ENCODE measurements at places on chromosomes 3 and 15. TPM values are rescaled to one million over a fixed set of nuclear protein-coding genes. Genes with fewer than 3 reads are reported as not detected.

DNA sequence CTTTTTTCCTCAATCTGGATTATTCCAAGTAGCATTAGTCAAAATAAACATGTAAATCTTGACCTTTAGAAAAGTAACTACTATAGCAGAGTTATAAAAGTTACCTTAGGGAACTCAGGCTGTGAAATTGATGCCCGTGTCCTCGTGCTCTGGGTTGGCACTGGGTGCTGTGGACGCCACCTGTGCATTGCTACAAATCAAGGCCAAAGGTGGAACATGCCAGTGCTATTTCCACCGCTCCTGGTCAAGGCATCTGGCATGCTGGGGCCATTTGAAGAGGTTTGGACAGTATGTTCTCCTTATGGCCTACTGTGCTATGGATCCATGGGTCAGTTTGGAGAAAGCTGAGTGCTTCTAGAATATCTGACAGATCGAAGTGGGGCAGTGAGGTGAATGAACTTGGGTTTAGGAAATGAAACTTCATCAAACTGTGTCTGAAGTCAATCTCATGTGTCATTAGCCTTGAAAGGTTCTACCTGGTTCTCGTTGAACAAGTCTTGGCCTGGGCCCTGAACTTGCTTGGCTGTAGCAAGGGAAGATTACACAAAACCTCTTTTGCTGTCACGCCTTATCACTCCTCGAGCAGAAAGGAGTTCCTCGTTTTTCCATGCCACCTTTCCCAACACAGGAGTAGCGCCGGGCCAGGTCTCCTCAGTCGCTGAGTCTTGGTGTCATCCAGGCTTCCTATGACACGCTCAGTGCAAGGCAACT lies 397.6 kb upstream of the RGMA start:
- no peak for DNase-seq

GRCh38 chr3:9007213-9007612 lies 43.9 kb upstream of the RAD18 start:
- no peak for DNase-seq

DNA sequence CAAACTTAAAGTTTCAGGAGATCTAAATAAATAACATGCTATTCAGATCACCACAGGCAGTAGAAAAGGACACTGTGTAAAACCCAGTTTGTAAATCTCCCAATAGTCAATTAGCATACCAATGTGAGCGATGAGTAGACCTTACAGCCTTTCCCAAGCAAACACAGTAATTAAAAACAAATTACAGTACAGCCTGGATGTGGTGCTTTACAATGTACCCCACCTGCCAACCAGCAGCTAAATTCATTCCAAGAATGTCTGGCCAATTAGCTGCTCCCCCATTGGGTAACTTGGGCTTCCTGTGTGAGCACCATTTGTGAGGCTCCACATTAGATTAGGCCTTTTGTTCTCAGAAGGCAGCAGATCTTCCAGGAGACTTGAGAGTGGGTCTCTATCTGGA lies 635.0 kb downstream of the TBL1XR1 start:
- no peak for DNase-seq

- no peak for DNase-seq
These were observed 34.9 kb upstream of the TTBK2 start for GRCh38 chr15:42955518-42955917.

GRCh38 chr3:156360963-156361362 lies 194.0 kb downstream of the SSR3 start:
- no peak for DNase-seq

- DNase-seq: no peak
These were observed 119.2 kb upstream of the CMC1 start for GRCh38 chr3:28122227-28122626.

DNA sequence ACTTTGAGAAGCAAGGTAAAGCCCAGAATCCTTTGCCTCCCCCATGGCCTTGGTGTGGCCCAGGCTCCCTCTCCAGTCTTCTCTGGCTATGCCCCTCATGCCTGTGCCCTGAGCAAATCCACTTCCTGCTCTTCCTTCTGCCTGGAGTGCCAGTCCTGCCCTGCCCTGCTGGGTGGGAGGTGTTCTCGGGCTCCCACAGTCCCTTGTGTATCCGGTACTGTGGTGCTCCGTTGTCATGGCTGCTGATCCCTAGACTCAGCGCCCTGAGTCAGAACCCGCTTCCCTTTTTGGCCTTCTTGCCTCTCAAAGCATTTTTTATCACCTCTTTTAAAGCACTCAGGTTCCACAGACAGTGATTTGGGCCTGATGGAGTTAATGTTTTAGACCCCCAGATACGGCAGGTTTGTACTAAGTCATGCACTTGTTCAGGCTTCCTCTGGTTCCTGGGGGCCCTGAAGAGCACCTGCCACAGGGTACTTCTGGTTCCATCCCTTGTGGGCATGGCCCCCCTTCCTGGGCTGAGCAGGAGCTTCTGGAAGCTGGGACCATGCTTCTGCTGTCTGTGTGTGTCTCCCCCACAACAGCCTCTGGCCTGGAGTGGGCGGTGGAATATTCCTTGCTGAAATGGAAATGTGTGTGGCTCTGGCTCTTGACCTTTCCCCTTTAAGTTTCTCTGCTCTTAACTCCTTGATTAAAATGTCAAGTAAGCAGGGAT lies 29.6 kb upstream of the ADAMTS7 start:
- no peak for DNase-seq

DNA sequence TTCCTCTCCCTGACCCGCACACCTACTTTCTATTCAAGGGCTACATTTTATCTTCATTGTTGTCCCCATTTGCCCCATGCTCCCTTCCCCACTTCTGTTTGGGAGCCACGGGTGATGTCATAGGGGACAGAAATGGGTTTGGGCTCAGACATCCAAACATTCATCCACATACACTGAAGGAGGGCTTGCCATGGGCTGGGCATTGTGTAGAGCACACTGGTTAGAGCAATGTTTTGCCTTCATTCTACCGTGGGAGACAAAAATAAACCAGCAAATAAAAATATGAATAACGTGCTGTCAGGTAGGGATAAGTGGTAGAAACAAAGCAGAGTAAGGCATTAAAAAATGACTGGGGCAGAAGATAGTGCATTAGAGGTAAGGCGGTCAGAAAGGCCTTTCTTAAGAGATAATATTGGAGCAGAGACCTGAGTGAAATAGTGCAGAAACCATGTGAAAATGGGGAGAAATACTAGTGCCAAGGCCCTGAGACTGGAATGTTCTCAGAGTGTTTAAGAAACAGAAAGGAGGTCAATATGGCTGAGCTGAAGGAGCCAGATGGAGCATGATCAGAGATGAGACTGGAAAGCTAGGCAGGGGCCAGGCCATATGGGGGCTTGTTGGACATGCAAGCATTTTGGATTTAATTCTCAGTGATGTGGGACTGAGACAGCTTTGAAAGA lies 40.9 kb upstream of the CLSTN2 start:
- DNase-seq: no peak

DNA sequence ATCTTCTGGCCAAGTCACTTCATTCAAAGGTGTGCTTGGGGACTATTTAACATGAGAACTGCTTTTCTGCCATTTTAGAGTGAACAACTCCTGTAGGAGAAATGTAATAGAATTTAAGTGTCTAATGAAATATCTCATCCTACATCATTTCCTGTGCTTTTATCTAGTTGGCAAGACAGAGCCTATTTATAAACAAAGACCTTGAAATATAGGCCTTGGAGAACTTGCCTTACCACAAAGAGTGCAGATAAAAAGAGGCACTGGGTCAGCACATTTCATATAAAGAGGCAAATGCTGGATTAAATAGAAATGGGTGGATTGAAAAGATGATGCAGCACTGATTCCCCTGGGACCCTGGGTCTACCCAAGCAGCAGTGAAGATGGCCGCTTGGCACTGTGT lies 278.0 kb downstream of the SUCLG2 start:
- no peak for DNase-seq

DNA sequence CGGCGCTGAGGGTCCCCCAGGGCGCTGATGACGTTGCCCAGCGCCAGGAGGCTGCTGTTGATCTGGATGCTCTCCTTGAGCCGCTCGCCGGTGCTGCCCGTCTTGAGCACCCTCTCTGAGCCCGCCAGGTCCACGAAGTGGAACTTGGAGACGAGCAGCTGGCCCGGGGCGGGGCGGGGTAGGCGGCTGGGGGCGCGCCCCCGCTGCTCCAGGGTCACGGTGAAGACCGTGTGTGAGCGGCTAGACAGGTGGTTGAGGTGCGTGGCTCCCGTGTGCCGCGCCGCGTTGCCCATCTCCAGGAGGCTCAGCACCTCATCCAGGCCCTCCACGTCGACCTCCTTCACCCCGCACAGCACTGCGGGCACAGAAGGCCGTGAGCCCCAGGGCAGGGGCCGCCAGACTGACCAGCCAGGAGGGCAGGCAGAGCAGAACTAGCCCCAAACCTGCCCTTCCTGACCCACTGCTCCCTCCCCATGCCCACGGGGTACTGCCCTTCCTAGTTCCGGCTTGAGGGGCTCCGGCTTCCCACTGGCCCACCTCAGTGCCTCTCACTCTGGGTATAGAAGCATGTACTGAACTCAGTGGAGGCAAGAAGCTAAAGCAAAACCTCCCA lies 6.1 kb downstream of the KIF7 start:
- no peak for DNase-seq

DNA sequence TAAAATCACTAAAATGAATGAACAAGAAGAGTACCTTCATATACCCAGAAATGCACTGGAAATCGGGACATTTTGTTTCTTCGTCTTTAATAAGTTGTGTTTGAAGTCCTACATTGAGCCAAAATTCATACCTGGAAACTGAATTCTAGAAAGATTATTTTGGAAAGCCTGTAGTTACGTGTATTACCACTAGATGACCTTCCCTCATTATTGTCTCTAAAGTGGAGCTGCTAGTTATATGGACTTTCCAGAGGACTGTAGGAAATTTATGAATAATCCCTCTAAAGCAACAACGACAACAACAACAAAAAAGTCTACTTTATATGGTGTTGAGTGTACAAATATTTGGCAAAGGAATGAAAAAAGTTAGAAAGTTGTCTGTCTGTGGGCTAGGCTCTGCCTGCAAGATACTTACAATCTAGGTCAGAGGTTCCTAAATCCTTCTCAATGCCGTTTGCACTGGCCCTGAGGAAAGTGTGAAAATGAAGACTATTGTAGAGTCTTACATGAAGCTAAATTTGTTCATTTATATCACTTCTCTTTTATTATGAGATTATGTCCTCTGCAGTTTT lies 234.8 kb upstream of the NR2E3 start:
- no peak for DNase-seq

GRCh38 chr3:2543247-2543646 lies 444.6 kb downstream of the CNTN4 start:
- DNase-seq: no peak

- DNase-seq: no peak
These were observed 31.2 kb upstream of the CMTM7 start for GRCh38 chr3:32360493-32360827.

- DNase-seq: no peak
These were observed 8.1 kb downstream of the SPATA12 start for GRCh38 chr3:57068437-57069089.

GRCh38 chr15:82966671-82967071 lies 14.2 kb upstream of the HOMER2 start:
- DNase-seq: no peak

DNA sequence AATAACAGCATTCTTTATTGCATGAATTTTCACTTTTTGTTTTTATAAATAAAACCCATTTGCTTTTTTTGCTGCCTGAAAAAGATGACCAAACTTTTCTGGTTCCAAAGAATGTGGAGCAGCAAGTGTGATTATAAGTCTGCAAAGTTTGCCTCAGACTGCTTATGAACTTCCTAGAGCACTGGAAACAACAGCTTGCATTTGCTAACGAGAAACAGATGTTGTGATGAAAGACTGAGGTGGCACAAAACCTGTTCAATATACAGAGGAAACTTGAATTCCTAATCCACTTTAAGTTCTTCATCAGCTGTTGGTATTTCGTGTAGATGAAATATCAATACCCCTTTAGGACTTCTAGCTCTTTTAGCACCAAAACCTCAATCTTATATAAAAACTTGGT lies 9.3 kb downstream of the ZPLD1 start:
- no peak for DNase-seq

GRCh38 chr3:61734749-61735686 lies 173.6 kb downstream of the PTPRG start:
- no peak for DNase-seq

- no peak for DNase-seq
These were observed 141.9 kb downstream of the BBX start for GRCh38 chr3:107664614-107665013.

GRCh38 chr3:40128166-40128565 lies 181.3 kb upstream of the EIF1B start:
- DNase-seq: no peak

- DNase-seq: no peak
These were observed 289.5 kb upstream of the TRIM42 start for GRCh38 chr3:140388202-140388922.

DNA sequence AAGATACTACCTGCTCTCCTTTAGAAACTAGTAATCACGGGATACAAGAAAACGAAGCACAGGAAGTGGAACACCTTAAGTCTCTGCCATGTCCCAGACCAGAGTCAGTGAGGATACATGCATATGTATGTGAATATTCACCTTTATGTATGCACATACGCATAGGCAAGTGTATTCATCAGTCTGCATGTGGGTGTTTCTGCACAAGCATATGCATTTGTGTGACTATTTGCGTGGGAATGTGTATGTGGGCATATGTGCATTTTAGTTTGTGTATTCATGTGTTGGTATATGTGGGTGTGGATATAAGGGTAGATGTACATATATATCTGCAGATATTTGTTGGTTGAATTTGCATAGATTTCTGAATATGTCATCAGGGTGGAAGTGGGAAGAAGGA lies 889.7 kb downstream of the AGBL1 start:
- no peak for DNase-seq

DNA sequence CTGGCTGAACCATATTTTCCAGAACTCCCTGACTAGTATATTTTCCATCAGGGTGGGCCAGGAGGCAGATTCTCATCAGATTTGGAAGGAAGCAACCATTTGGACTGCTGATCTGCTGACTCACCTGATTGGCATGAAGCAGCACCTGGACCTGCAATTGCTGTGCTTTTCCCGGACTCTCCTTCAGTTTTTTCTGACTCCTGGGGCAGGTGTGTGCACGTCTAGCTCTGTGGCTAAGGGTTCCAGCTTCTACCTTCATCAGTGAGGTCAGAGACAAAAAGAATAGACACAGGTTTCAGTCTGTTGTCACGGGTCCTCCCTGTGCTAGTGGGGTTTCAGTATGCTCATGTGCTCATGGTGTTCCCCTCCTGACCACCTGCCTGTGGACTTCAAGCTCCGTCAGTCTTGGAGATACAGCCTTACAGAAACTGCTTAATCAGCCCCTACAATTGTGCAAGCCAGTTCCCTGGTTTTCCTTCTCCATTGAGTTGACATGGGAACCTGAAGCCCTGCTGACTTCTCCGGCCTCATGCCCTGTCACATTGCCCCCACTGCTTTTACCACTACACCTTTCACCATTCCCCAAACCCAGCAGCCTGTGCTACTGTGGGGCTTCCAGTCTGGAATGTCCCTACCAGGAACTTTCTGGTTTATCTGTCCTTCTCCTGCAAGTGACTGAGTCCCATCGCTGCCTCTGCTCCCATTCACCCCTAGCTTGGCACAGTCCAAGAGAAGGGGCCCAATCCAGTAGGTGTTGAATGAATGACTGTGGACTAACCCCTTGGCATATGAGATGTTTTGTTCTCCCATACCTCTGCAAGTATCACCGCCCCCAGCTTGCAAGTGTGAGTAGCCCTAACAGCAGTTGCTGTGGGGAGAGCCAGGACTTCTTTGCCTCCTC lies 31.7 kb downstream of the HMCES start:
- DNase-seq: no peak

GRCh38 chr3:21502656-21503055 lies 248.4 kb downstream of the ZNF385D start:
- no peak for DNase-seq

GRCh38 chr3:65449841-65450428 lies 588.8 kb downstream of the MAGI1 start:
- DNase-seq: no peak

Gene SLC28A1
- total RNA-seq: not detected

Gene KNG1
- total RNA-seq: not detected

Gene BFSP2
- 0.27 TPM for total RNA-seq

Gene GOLGA8R
- 4.8 TPM for total RNA-seq

Gene CDCP1
- 14.0 TPM for total RNA-seq

All from hematopoietic multipotent progenitor cell (in vitro differentiated cells).